ENCODE measurements at places on chromosomes 6 and 20.
A peak's percentile ranks its signal among the peaks of the same experiment; 100 is the strongest.

DNA sequence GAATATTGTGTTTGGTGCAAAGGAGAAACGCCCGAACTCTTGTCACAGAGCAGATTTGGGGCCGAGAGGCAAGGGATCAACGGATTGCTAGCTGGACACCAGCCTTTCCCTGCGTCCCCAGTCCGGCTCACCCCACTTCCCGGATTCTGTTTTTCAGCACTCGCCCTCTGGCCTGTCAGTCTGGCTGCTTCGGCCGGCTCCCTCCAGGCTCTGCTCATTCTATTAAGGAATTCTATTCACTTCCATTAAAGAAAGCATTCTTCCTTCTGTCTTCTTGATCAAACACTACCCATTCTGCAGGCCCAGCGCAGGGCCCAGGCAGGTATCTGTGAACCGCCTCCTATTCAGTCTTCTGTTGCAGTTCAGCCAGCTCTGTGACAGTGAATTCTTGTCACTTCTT, 91.7 kb downstream of the RNF182 start:
- DNase-seq: no peak

- no peak for DNase-seq
Measured at GRCh38 chr6:117396228-117396627, 29.5 kb downstream of the ROS1 start.

GRCh38 chr6:30060606-30061091, 416 bp upstream of the POLR1H start:
- peak; percentile 28 for DNase-seq

GRCh38 chr6:168756009-168756634, 315.1 kb downstream of the SMOC2 start:
- DNase-seq: peak; percentile 18

GRCh38 chr6:120384671-120385070, 949.6 kb downstream of the TBC1D32 start:
- DNase-seq: no peak

GRCh38 chr20:7199861-7200260, 432.4 kb downstream of the BMP2 start:
- DNase-seq: no peak

GRCh38 chr6:133047065-133047665, 194.0 kb upstream of the EYA4 start:
- no peak for DNase-seq

DNA sequence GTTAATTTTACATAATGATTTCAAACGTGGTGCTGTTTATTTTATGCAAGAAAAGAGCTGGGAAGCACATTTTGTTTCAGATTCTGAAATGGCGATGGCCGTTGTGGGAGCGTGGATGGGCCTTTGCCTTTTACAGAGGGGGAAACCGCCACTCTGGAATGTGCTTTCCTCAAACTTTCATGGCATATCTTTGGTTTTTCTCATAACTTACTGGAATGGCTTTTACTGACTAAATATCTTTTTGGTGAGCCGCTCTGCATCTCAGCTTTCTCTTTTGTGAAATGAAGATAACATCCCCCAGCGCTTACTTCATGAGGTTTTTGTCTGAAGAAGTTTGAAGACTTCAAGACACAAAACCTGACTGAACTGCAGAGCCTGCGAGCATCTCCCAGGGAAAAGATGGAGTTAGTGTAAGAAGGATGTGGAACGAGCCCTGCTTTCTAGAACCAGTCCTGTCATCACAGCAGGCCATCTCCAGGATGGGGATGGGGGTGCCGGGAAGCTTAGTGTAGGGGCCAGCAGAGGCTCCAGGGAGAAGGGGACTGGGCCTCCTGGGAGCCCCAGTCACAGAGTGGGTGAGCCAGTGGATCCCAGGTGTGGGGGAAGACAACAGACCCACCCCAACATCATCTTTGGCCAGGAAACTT, 61.8 kb upstream of the TIAM2 start:
- peak; percentile 18 for DNase-seq

DNA sequence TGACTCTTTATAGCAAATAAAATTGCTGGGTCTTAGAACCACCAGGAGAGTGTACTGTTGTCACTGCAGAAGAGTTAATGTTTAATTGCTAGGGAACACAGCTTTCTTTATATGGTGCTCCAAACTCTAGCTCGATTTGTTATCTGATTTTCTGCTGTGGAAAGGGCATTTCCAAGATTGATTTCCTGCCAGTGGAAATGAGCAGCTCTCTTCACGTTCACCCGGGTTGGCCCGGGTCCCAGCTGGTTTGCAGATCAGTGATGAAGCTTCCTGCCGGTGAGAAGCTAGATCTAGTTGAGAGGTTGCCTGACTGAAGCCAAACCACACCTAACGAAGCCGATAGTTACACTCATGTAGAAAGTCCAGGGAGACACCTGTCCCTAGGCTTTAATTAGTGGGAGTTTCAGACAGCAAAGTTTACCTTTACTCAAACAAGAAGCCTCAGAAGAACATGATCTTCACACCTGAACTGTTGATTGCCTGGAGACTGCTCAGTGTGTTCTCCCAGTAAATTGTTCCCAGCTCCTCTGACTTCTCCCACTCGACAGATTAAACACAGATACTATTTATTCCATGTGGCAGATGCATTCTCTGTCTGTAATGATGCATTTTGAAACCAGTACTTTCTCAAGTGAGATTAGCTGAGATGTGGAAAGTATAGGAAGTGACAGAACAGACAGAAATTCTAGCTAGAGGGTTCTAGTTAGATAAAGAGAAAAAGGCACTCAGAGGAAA, 27.8 kb downstream of the PAQR8 start:
- peak; percentile 19 for DNase-seq

DNA sequence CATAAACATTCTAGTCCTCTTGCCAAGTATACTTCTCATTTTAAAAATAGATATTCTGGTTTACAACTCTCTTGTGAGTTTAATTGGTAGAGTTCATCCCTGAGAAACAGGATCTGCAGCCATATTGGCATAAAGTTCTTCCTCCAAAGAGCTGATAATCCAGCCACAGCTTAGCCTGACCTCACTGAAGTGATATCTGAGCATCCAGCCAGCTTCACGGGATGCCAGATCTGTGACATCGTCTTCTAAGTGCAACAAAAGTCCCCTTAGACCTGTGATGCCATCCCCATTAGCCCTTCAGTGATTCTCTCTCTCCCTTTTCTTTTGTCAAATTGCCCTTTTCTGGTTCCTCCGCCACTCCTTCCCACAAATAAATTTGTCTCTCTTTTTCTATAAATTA, 180.6 kb upstream of the STXBP5 start:
- no peak for DNase-seq

DNA sequence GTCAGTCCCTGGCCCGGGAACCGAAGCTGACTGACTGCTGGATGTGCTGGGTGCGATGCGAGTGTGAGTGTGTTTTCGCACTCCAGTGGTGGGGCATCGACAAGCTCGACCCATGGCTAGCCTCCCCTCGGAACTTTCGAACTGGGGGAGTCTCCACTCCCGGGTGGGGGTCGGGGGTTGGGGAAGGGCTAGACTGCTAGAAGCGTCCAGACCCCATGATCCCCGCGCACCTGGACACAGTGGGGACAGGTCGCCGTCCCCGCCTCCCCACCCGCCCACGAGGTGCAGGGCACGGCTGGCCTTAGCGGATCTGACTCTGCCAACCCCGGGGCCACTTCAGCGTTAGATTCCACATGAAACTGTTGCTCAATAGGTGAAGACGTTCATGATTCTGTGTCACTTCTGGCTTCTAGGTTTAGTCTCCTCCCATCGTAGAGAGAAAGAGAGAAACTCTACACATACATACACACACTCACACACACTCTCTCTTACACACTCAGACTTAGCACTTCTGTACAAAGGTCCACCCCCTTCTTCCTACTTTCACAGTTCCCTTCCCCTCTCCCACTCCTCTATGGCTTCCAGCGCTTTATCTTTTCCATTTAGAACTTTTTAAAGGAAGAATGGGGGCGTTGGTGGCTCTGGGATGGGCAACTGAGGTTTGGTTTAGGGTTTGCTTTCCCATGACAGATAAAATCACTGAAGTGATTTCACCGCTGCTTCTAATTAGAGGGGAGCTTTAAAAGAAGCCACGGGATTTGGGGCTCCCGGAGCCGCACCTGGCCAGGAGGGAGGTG, 5.1 kb upstream of the TFAP2A start:
- DNase-seq: no peak

DNA sequence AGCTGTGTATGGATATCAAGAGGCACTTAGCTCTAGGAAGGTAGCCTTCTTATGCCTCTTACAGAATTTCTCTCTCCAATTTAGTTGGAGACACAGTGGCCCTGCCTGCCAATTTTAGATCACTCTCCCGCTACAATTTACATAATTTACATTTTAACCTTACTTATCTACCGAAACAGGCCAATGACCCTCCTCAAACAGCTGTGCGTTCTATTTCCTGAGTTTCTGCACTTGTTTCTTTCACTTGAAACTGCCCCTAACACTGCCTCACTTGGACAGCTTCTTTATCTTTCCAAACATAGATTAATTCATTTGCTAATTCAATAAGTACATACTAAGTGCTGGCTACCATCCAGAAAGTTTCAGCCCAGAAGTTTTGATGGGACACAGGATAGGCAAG, 52.9 kb upstream of the HDDC2 start:
- no peak for DNase-seq

- no peak for DNase-seq
Measured at GRCh38 chr6:150632785-150633485, 33.2 kb downstream of the PLEKHG1 start.

- no peak for DNase-seq
Measured at GRCh38 chr6:17096652-17097051, 5.2 kb upstream of the STMND1 start.

DNA sequence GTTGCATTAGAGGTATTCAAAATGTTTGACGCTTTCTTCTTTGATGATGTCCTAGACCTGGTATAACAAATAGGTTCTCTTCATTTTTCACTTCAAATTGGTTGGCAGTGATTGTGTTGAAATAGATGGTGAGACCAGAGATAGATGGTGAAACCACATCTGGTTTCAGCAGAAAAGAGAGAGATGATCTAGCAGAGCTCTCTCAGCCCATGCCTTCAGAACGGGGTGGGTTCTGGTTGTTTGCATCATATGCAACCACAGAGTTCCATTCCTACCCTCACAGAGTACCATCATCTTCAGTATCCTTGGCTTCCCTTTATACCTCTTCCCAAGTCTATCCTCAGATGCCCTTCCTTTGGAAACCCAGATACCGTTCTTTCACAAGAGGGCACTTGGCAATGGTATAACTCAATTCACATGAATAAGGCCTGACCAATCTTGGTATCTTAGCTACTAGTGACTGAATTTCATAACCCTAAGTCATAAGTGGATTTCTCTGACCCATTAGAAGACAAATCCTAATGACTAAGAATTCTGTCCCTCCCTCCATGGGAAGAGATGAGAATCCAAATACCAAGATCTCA, 93.7 kb downstream of the UBE3D start:
- no peak for DNase-seq

- DNase-seq: no peak
Measured at GRCh38 chr20:57480444-57481160, 44.3 kb downstream of the CTCFL start.

GRCh38 chr20:62824476-62825332, 7.9 kb downstream of the COL9A3 start:
- no peak for DNase-seq

GRCh38 chr6:142803032-142803431, 141.9 kb downstream of the HIVEP2 start:
- DNase-seq: no peak

GRCh38 chr20:62539198-62540045, 63.6 kb upstream of the GATA5 start:
- DNase-seq: no peak

- DNase-seq: no peak
Measured at GRCh38 chr20:51427651-51428291, 114.7 kb downstream of the NFATC2 start.

- DNase-seq: no peak
Measured at GRCh38 chr6:51960419-51960818, 127.0 kb downstream of the PKHD1 start.

- DNase-seq: no peak
Measured at GRCh38 chr6:139944131-139944530, 569.7 kb upstream of the CITED2 start.

DNA sequence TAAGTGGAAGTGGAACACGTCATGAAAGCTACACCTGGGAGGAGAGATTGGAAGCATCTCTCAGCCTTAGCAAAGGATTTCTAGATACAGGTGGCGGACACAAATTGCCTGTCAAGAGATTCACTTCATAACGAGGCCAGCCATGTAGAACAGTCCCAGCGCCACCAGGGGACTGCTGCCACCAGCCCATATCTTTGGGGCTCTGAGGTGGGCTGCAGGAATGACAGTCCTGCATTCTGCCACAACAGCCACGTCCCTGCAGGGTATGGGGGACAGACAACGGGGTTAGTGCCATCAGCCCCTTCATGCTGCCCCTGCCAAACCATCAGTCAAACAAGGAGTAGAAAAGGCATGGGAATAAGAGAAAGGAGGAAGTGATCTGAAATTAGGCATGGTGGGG, 81.2 kb upstream of the SASH1 start:
- DNase-seq: no peak

DNA sequence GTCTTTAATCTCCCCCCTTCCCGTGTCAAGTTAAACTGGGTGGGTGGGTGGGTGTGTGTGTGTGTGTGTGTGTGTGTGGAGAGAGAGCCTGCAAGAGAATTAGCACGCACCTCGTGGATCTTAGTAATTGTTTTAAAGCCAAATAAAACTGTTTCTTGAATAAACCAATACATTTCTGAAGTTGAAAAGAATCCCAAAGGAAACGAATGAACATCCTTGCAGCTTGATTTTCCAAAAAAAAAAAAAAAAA, 381 bp upstream of the BICRAL start:
- DNase-seq: no peak

DNA sequence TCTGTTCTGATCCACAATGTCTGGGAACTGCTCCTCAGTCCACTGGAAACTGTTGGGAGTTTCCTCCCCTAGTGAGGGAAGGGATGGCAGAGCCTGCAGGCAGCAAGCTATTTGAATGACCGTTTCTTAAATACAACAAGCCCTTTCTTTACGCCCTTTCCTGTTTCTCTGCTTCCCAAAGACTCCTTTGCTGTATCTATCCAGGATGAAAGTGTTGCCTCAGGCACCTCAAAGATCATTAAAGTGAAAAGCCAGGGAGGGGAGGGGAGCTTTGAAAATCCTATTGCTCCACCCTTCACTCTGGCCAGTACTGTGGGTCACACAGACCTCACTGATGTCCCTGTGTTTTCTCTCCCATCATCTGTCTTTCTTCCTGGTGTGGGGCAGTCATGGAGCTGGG, 213.1 kb downstream of the RNF144B start:
- DNase-seq: no peak

DNA sequence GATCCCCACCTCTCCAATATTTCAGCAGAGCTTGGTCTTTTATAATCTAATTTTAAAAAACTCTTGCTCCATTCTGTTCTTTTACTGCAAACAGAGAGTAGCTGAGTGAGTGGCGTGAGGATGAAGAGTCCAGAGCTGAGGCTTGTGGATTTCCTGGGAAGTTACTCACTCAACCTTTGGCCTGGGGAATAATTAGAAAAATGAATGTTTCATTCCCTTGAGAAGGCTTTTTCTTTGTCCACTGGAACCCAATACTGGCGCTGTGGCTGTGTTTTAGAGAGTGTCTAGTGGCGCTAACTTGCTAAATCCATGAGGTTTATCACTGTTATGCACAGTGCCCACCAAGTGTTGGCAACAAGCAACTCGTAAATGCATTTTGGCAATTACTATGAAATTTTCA, 251.5 kb downstream of the HIVEP2 start:
- DNase-seq: peak; percentile 78

- no peak for DNase-seq
Measured at GRCh38 chr20:46074006-46074405, 15.8 kb downstream of the NCOA5 start.

- DNase-seq: no peak
Measured at GRCh38 chr6:52984247-52984646, 10.8 kb downstream of the GSTA4 start.

- no peak for DNase-seq
Measured at GRCh38 chr6:46170357-46171289, at the start of gene ENPP5. ENPP5 (minus strand) TSS chr6:46170980; CDS start chr6:46168262, 2,718 bp downstream.

- peak; percentile 75 for DNase-seq
Measured at GRCh38 chr6:56749632-56750151, 107.0 kb upstream of the DST start.
